ENCODE measurements at places on chromosomes 4 and X. TPM values are rescaled to one million over a fixed set of nuclear protein-coding genes. Genes with fewer than 3 reads are reported as not detected.

Gene GPR119
- not detected for total RNA-seq

Gene XG
- total RNA-seq = 1.3 TPM

GRCh38 chr4:78784236-78784865, 8.2 kb downstream of the BMP2K start:
- no peak for DNase-seq

Gene BRS3
- not detected for total RNA-seq

DNA sequence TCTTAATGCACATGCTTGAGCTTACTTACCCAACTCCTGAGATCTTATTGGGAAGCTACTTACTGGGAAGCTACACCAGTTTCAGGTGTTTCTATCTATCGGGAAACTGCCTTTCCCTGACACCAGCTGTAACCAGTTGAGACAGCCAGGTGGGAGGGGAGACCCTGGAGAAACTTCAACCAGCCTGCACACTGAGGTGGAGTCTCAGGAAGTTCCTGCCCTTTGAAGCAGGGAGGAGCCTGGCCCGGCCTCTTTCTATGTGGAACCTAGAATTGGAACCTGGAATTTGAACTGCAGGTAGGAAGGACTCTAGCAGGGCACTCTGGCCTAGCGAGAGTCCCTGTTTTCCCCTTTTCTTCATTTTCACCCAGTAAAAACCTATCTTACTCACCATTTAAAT, 425.8 kb upstream of the PABPC4L start:
- no peak for DNase-seq

DNA sequence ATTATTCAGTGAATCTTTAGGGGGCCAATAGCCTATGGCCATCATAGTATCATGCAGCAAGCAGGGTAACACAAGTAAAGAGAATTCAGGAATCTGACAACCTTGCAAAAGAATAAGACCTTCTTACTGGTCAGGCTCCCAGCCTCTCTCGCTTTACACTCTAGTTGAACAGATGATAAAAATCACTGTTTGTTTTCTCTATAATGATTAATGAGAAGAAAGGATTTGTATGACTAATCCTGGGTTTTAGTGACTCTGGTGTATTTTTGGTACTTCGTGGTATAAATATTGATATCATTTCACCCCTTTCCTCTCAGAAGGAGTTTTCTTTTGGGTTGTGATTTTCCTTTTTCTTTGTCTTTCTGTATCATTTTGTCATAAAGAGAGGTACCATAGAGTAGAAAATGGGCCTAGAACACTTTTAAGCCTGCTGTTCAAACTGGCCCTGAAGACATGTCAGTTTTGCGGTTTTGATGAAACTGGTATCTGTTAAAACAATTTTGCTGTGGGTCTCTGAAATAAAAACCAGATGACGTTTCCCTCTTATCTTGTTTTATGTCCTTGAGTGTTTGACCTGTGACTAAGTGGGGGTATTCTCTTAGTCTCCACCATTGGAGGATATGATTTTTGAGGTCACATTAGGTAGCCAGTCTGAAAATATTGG, 294.9 kb upstream of the TBX22 start:
- no peak for DNase-seq

GRCh38 chr4:83490876-83491450, 6.1 kb upstream of the ABRAXAS1 start:
- no peak for DNase-seq

Gene GABRA4
- total RNA-seq = not detected

Gene TMEM31
- 0.74 TPM for total RNA-seq

DNA sequence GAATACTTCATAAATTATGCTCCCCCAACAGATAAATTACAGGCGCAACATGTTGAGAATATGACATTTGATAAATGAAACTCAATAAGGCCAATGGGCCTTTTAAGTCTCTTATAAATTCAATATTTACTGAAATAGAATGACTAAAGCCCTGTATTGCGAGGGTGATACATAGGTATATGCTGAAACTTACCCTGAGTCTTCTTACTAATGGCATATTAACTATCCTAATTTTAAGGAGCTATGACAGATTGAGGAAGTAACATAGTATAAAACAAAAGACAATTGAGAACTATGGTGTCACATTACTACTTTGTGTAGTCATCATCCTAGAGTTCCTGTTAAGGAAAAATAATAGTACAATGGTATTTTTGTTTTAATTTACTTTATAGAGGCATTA, 440.7 kb downstream of the IL15 start:
- DNase-seq = no peak

DNA sequence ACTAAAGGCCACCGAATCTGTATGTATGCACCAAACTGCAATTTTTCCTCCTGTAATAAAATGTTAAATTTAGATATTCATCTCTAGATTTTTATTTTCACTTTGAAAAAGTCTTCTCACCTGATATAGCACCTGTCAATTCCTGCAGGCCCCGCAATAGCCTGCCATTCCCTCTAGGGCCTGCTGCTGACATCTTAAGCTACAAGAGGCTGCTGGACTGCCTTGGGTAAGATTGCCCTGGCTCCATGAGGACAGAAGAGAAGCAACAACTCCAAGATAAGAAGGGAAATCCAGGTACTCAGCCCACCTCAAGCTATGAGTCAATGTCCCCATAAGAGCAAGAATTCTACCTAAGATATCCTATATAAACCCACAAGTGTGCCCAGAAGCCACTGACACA, 230.2 kb upstream of the AGTR2 start:
- DNase-seq = no peak

Gene CXorf51B
- not detected for total RNA-seq

Gene CTAG2
- not detected for total RNA-seq

Gene ARMCX6
- total RNA-seq = 83.1 TPM

Gene ANK2
- 9.2 TPM for total RNA-seq

DNA sequence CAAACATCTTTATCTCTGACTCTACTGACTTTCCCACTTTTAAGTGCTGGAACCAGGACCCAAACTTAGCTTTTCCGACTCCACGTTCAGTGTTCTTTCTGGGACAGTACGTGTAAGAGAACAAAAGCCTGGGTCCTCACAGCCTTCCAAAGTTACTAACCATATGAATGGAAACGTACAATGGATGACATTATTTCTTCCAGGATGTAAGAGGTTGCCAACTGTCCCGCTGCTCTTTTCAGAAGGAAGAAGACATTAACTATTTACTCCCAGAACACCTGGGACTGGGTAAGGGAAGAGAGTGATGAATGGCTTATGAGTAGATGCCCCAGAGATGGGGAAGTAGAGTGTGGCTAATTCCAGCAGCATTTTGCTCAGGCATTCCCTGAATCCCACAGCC, 114.7 kb downstream of the TRAPPC11 start:
- DNase-seq = no peak

- DNase-seq = no peak
Measured at GRCh38 chr4:85084371-85085094, 118.0 kb upstream of the WDFY3 start.

Gene GAGE13
- not detected for total RNA-seq

Measured in mesothelial cell of epicardium (in vitro differentiated cells).